ENCODE measurements at places on chromosomes 3 and 15. TPM values are rescaled to one million over a fixed set of nuclear protein-coding genes. Genes with fewer than 3 reads are reported as not detected.

KCNAB1 gene
- total RNA-seq, result 4.3 TPM

RETNLB gene
- total RNA-seq, result not detected

CELF6 gene
- total RNA-seq, result 3.1 TPM

TMEM40 gene
- total RNA-seq, result not detected

CHAC1 gene
- total RNA-seq, result 3.0 TPM

SNTN gene
- total RNA-seq, result not detected

SV2B gene
- 5.0 TPM for total RNA-seq

MUC20 gene
- total RNA-seq, result 11.0 TPM

GRCh38 chr3:180018543-180018942 is 18.2 kb downstream of the PEX5L start:
- H3K27ac ChIP-seq, result no peak overlapping the region
- H3K36me3 ChIP-seq, result no peaks in the 10 kb centered on the region
- H3K4me1 ChIP-seq, result no peaks in the 10 kb centered on the region
- DNase-seq, result no peak
- H3K27me3 ChIP-seq, result no peaks in the 10 kb centered on the region

DNA sequence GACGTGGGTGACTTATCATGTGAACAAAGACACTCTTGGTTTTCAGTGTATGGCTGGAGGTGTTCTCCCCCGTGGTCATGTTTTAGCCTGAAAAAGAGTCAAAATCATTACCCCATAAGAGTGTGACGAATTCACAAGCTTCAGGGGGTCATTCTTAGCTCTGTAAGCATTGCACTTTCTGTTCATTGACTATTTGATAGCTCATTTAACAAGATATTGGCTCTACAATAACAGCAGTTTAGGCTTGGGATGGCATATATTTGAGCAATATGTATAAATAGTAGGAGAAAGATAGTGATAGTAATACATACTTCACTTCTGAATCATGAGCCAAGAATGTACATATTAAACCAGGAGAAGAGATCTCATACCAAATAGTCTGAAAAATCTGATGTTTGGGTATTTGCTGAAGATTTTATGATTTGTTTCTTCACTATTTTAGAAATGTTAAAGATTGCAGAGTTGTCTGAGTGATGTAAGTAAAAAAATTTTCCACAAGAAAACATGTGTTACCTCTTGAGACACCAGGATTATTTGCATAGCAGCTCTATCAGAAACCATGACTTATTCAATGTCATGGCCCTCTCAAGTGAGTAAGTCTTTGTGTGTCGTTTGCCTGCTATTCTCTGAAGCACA is 996.0 kb downstream of the OTOL1 start:
- no peaks in the 10 kb centered on the region for H3K4me1 ChIP-seq
- no peaks in the 10 kb centered on the region for H3K36me3 ChIP-seq
- no peaks in the 10 kb centered on the region for H3K27me3 ChIP-seq
- no peak overlapping the region for H3K4me3 ChIP-seq

DNA sequence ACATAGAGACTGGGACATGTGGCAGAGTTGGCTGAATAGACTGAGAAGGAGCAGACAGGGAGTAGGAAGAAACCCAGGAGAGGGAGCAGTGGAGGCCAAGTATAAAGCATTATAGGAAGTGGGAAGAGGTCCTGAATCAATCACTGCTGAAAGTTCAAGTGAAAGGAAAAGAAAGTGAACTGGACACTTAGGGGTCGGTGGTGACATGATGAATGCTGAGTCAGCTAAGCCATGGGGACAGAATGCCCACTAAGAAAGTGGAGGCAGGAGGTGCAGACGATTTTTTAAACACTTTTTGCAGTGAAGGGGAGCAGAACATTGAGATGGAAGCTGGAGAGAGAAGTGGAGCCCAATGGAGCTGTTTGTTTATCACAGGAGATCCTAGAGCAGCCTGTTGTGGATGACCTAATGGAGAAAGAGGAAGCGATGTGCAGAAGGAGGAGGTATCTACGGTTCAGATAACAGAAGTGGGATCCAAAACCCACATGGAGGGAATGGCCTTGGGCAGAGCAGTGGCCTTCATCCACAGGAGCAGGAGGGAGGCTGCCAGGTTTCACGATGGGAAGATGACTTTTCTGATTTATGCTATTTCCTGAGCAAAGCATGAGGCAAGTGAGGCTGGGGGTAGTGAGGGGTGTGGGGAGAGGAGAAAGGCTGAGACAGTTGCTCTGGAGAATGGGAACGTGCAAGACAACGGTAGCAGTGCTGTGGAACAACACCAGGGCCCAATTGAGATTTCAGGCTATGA is 208.2 kb downstream of the RPLP1 start:
- no peaks in the 10 kb centered on the region for H3K27me3 ChIP-seq
- no peak overlapping the region for H3K27ac ChIP-seq
- no peaks in the 10 kb centered on the region for H3K4me1 ChIP-seq
- no peak overlapping the region for H3K4me3 ChIP-seq
- no peak for DNase-seq
- H3K36me3 ChIP-seq, result no peaks in the 10 kb centered on the region

GRCh38 chr3:65883613-65884012 is 155.1 kb downstream of the MAGI1 start:
- no peak overlapping the region for H3K27ac ChIP-seq
- no peak for DNase-seq
- no peak overlapping the region for H3K4me3 ChIP-seq
- peaks cover 12% of the 10 kb centered on the region for H3K4me1 ChIP-seq

DNA sequence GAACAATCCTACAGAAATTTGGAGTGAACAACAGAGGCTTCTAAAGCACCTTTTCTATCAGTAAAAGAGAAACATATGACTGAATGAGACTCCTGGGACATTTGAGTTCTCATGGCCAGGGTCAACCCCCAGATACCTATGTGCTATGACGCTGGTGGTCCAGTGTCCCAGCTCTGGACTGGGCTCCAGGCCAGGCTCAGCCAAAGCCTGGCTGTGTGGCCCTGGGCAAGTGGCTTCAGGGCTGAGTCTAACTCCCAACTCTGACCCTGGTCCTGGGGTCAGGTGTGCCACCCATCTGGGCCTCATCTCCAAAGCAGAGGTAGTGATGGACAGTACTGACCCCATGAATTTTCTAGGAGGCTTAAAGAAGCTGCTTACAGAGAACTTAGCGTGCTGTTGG is 147.8 kb downstream of the FBLN2 start:
- DNase-seq, result no peak
- H3K4me3 ChIP-seq, result no peak overlapping the region
- H3K27me3 ChIP-seq, result no peaks in the 10 kb centered on the region
- no peaks in the 10 kb centered on the region for H3K4me1 ChIP-seq
- H3K36me3 ChIP-seq, result no peaks in the 10 kb centered on the region
- no peak overlapping the region for H3K27ac ChIP-seq

GRCh38 chr15:95262866-95263564 is 1031.7 kb downstream of the MCTP2 start:
- peaks cover 45% of the 10 kb centered on the region for H3K4me1 ChIP-seq
- H3K36me3 ChIP-seq, result no peaks in the 10 kb centered on the region
- no peak overlapping the region for H3K27ac ChIP-seq
- DNase-seq, result no peak
- no peaks in the 10 kb centered on the region for H3K27me3 ChIP-seq

DNA sequence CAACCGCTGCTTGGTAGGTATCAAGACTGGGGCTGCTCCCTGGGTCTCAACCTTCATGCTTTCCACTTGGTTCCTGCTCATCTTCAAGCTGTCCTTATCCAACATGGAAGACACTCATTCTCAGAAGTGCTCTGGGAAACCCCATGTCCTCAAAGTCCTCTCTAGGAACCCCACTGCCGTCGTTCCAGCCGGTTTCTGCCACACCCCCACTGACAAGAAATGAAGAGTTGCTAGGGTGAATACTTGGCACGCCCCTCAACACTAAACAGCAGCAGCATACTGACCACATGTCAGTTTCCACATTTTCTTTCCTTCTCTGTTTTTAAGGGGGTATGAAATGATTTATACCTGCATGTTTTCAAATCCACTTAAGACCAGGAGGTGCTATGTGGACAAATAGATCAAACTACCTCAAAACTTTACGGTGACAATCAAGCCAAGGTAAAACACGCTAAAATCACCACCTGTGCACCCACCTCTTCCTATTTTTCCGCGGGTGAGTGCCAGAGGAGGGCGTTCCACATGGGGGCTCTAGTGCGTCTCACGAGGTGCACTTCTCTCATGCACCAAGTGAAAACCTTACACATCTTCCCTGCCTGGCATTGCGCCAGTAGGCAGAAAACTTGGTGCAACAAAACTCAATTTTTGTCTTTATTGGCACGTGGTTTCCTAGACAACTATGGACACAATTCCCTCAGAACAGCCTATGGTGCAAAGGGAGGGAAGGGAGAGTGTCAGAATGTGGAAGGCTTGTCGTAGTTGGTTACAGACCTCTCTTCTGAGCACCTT is 125.1 kb downstream of the TJP1 start:
- no peak overlapping the region for H3K4me3 ChIP-seq
- H3K36me3 ChIP-seq, result no peaks in the 10 kb centered on the region
- no peak overlapping the region for H3K27ac ChIP-seq
- DNase-seq, result no peak
- H3K27me3 ChIP-seq, result no peaks in the 10 kb centered on the region

DNA sequence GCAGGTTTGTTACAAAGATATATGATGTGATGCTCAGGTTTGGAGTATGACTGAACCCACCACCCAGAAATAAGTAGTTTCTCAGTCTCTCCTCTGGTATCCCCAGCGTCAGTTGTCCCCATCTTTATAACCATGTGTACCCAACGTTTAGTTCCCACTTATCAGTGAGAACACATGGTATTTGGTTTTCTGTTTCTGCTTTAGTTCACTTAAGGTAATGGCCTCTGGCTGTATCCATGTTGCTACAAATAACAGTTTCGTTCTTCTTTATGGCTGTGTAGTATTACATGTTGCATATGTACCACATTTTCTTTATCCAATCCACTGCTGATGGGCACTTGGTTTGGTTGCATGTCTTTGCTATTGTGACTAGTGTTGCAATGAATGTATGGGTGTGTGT is 132.3 kb downstream of the LMLN start:
- peaks cover 66% of the 10 kb centered on the region for H3K27me3 ChIP-seq
- no peak overlapping the region for H3K4me3 ChIP-seq
- H3K4me1 ChIP-seq, result no peaks in the 10 kb centered on the region
- H3K36me3 ChIP-seq, result no peaks in the 10 kb centered on the region
- no peak overlapping the region for H3K27ac ChIP-seq

DNA sequence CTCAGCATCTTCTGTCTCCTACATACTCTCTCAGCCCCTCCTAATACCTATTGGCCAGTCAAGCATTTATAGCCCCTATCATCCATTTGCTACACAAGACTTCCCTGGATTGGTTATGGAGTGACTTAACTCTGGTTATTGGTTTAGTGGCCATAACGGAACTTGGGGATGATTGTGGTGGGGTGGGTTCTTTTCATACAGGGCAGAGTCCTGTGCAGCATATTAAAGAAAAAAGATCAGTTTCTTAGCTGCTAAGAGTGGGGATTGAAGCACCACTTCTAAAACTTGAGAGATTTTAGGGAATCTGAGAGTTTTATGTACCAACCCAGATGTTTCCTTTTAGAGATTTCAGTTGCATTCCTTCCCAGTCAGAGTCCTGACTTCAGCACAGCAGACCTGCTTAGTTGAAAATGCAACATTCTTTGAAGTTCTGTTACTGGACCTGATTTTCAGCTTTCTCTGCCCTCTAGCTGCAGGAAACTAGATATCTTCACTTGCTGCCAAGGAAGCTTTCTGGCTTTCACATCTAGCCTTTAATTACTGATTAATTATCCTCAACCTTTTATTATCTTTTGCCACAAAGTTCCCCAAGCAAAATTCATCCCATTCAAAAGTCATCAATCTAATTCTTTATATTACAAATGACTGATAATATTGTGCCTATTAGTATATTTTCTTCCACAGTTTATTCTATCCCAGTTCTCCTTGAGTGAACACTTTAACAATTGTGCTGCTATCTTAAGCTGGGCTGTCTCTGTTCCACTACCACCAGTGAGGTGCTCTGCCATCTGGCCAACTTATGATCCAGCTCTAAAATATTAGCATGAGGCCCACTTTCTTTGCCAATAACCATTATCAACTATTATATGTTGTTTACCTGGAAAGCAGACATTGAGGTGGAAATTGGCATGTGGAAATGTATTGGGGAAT is 906.0 kb upstream of the ALCAM start:
- no peak for DNase-seq
- no peaks in the 10 kb centered on the region for H3K4me1 ChIP-seq
- H3K27ac ChIP-seq, result no peak overlapping the region
- H3K4me3 ChIP-seq, result no peak overlapping the region
- no peaks in the 10 kb centered on the region for H3K27me3 ChIP-seq
- no peaks in the 10 kb centered on the region for H3K36me3 ChIP-seq

- no peaks in the 10 kb centered on the region for H3K4me1 ChIP-seq
- no peak overlapping the region for H3K27ac ChIP-seq
- no peak overlapping the region for H3K4me3 ChIP-seq
- H3K36me3 ChIP-seq, result no peaks in the 10 kb centered on the region
- no peaks in the 10 kb centered on the region for H3K27me3 ChIP-seq
These were observed 123.2 kb downstream of the MAGI1 start for GRCh38 chr3:65915477-65915876.

DNA sequence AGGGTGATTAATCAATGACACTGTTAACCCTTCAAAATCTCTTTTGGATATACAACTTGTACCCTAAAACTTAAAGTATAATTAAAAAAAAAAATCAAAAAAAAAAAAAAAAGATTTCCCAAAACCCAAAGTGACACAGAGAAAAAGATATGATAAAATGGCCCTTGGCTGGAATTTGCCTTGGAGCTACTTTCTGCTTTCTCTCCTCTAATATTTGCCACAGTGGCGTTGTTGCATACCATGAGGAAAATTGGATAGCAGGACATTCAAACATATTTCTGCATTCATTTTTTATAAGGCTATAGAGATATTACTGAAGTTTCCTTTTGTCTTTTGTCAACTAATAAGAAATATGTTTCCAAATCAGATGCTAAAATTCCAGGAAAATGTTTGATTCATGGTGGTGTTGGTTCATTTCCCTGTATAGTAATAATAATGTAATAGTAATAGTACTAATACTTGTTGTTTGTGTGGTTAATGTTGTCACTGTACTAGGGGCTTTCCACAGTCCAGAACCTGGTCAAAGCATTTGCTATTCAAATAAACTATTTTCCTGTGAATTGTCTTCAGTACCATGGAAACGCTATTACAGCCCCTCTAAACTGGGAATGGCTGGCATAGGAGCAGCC is 441.3 kb upstream of the THBS1 start:
- no peak overlapping the region for H3K27ac ChIP-seq
- H3K27me3 ChIP-seq, result no peaks in the 10 kb centered on the region
- H3K4me1 ChIP-seq, result peaks cover 10% of the 10 kb centered on the region

GRCh38 chr3:39126532-39127071 is 19.1 kb downstream of the TTC21A start:
- peak; percentile 70 for DNase-seq
- H3K27ac ChIP-seq, result no peak overlapping the region
- no peaks in the 10 kb centered on the region for H3K4me1 ChIP-seq
- H3K36me3 ChIP-seq, result no peaks in the 10 kb centered on the region
- H3K27me3 ChIP-seq, result no peaks in the 10 kb centered on the region

- H3K4me3 ChIP-seq, result no peak overlapping the region
- no peaks in the 10 kb centered on the region for H3K36me3 ChIP-seq
- no peak overlapping the region for H3K27ac ChIP-seq
- H3K4me1 ChIP-seq, result peaks cover 5% of the 10 kb centered on the region
- no peaks in the 10 kb centered on the region for H3K27me3 ChIP-seq
These were observed 23.5 kb upstream of the ARPIN start for GRCh38 chr15:89936051-89936785.

Data from sigmoid colon (tissue), 7 donors.